ENCODE measurements at places on chromosomes 1 and 21. TPM values are rescaled to one million over a fixed set of nuclear protein-coding genes. Genes with fewer than 3 reads are reported as not detected.

The ZNF593OS gene
- not detected for total RNA-seq

The SPATA46 gene
- not detected for total RNA-seq

The OR10J1 gene
- not detected for total RNA-seq

The C4BPA gene
- total RNA-seq, result not detected

The RNU1-2 gene
- 1,319 TPM for total RNA-seq

The OLIG2 gene
- not detected for total RNA-seq

The CYP4B1 gene
- total RNA-seq, result not detected

The PDZK1IP1 gene
- total RNA-seq, result not detected

The A3GALT2 gene
- not detected for total RNA-seq

The LCE2C gene
- not detected for total RNA-seq

The ADGRL4 gene
- total RNA-seq, result 205 TPM

The THEM4 gene
- 24.9 TPM for total RNA-seq

The FCRL3 gene
- total RNA-seq, result not detected

The CELA2B gene
- total RNA-seq, result not detected

The GPR52 gene
- 2.2 TPM for total RNA-seq

The NPL gene
- 0.75 TPM for total RNA-seq

The HSD3B2 gene
- not detected for total RNA-seq

The TTLL7 gene
- 4.9 TPM for total RNA-seq

The RORC gene
- not detected for total RNA-seq

The MYOG gene
- not detected for total RNA-seq

The TMEM269 gene
- not detected for total RNA-seq

The KCNA3 gene
- total RNA-seq, result not detected
